ENCODE measurements at places on chromosomes 5 and 9.

- DNase-seq: peak; percentile 60
Observed at GRCh38 chr9:114291064-114291474, 31.8 kb upstream of the ORM1 start.

DNA sequence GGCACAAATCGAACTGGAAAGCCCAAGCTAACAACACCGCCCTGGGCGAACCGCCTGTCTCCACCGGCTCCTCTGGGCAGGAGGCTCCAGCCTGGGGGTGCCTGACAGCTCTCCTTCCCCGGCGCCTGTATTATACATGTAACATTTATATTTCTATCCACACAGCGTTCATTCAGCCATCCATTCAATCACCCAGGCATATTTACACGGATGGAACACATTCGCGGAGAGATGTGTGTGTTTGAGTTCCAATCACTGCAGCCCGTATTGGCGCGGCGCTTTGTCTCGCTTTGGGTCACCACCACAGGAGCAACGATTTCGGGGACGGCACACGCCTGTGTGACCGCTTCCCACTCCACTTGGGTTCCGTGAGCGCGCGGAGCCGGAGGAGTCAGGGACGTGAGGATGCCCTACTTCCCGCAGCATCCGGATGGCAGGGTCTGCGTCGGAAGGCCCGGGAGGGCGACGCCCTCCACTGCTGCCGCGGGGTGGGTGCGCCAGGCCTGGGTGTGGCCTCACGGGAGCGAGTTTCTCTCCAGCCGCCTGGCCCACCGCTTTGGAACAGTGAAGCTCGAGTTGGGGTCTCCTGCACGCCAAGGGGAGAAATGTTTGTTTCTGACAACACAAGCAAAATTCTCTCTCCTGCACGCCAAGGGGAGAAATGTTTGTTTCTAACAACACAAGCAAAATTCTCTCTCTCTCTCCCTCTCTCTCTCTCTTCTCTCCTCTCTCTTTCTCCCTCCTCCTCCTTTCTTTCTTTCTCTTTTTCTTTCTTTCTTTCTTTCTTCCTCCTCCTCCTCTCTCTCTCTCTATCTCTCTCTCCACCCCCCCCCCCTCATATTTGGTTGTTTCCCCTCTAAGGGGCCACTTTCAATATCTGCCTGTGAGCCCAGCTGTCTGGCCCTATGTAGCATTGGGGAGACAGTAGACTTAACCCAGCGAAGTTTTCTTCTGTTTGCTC, 1.1 kb upstream of the SV2C start:
- DNase-seq: no peak

GRCh38 chr5:36946101-36946500, 69.5 kb downstream of the NIPBL start:
- DNase-seq: no peak

- no peak for DNase-seq
Observed at GRCh38 chr9:37174247-37174646, 53.9 kb downstream of the ZCCHC7 start.

DNA sequence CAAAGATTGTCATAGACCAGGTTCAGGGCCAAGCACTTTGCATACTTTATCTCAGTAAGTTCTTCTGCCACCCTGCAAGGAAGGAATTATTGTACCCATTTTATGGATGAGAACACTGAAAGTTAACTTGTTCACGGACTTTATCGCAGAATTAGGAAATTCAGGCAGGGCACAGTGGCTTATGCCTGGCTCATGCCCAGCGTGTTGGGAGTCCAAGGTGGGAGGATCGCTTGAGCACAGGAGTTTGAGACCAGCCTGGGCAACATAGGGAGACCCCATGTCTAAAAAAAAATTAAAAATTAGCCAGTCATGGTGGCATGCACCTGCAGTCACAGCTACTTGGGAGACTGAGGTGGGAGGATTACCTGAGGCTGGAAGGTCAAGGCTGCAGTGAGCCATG, 72.4 kb downstream of the MFAP3 start:
- DNase-seq: no peak

- no peak for DNase-seq
Observed at GRCh38 chr9:120443489-120443888, 136.5 kb downstream of the CDK5RAP2 start.

DNA sequence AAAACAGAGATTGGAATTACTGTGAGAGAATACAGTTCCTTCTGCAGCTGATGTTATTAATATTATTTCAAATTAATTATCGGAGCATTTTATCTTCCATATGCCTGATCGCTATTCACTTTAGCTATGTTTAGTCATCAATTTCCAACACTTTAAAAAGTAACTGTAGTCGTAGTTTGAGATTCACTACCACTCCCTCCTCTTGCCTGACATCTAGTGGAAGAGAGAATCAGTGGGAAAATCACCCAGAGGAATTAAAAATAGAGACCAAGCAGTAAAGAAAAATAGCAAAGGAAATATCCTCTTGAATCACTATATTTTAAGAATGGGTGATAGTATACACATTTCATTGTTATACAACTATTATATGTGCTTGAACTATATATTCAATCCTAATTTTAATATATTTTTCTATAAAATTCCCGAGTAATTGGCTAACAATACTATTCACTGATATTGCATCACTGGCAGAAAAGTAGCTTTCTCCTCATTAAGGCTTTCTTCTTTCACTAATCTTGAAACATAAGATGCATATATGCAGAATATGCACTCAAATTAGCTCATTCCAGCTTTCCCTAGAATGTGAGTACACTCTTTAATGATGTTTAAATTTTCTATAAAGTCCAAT, 708.7 kb downstream of the CDH9 start:
- no peak for DNase-seq

GRCh38 chr5:108093186-108093585, 288.7 kb downstream of the FBXL17 start:
- no peak for DNase-seq

DNA sequence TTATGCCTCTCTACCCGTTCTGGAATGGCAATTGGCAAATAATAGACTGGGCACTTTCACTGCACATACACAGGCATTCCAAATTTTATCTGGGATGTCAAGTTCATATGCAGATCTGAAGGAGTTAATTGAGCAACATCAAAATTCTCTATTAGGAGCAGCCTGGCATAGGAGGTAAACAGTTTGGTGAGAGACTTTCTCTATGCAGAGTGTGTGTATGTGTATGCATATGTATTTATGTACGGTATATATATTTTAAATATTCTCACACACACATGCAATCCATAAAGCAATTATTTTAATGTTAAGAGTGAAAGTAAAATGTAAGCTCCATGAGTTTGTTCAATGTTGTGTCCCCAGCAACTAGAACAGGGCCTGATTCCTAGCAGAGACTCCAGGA, 517.8 kb downstream of the CTNND2 start:
- no peak for DNase-seq

- no peak for DNase-seq
Observed at GRCh38 chr5:29069104-29069402, 2030.7 kb upstream of the CDH9 start.

DNA sequence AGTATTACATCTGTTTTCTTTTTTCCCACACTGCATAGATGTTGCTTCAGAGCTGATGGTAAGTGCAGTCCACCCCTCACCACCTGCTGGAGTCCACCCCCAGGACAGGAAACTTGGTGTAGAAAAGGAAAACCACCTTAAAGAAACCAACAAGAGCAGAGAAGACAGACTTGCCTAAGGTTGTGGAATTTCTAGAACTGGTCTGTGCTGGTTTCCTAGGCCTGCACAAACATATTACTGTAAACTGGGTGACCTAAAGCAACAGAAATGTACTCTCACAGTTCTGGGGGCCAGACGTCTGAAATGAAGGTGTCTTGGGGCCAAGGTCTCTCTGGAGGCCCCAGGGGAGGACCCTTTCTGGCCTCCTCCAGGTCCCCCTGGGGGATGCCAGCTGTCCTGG, 293.4 kb upstream of the IRX1 start:
- DNase-seq: no peak

DNA sequence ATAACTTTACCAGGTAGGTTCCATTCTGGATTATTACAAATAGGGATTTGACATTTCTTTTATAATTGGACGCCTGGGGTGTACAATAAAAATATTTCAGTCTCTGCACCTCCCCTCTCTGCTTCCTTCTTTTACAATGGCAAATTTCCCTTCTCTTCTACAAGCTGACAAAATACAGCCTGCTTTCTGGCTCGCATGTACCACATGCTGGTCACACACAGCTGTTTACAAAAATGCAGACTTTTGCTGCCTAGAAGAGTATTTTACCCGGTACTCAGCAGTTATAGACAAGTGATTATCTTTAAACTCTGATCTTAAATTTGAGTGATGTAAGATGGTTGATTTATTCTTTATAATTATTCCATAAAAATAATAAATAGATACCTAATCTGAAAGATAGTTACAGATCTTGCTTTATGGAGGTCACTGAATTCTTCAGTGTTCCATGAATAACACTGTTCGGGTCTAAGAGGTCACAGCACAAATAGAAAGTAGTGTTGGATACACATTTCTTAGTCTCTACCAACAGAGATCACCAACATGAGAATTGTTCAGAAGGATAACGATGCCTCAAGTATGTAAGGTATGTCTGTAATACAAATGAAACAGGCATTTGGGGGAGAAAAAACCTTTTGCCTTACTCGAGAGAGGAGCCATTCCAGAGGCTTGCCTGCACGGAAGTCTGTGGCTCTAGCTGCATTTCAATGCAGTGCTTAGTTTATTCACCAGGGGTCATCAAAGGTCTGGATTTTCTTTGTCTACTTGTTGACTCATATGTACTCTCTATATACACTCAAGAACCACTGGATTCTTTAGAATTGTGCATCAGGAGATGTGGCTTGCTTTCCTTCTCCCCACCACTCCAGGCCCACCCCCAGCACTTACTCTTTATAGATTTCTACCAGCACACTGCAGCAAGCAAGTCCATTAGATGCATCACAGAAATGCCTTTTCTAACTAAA, 206.6 kb upstream of the RFX3 start:
- DNase-seq: peak; percentile 65

- DNase-seq: no peak
Observed at GRCh38 chr5:127031863-127032232, 1.5 kb upstream of the MARCHF3 start.

DNA sequence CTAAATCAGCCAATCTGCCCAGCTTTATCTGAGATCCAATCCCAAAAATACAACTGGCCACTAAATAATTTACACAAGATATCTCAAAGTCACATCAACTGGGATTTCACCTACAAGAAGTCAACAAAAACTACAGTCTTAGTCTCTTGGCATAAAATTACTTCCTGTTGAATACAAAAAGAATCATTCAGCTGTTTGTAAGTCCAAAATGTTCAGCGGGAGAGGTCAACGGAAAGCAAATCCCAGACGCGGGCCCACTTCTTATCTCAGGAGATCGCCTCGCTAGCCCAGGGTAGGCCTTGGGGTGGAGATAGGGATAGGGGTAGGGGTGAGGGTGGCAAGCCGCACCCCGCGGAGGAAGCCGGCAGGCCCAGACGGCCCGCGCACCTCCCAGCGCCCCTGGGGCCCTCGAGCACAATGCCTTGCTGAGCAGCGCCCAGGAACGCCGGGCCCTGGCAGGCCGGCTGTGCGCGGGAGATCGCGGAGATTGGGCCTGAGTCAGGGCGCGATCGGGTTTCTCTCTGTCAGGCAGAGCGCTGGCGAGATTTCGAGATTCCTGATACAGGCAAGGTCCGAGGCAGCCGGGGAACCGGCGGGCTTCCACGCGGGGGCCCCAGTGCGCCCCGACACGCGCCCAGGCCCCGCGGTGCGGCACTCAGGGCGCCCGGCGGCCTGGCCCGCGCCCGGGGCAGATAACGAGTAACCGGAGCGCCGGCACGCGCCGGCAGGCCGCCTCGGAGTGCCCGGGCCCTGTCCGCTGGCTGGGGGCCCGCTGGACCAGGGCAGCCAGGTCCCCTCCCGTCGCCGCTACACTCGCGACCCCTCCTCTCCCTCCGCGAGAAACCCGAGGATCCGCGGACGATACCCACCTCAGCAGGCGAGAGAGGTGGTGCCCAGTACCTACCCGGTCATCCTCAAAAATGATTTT, 601 bp downstream of the HINT1 start:
- peak; percentile 52 for DNase-seq

DNA sequence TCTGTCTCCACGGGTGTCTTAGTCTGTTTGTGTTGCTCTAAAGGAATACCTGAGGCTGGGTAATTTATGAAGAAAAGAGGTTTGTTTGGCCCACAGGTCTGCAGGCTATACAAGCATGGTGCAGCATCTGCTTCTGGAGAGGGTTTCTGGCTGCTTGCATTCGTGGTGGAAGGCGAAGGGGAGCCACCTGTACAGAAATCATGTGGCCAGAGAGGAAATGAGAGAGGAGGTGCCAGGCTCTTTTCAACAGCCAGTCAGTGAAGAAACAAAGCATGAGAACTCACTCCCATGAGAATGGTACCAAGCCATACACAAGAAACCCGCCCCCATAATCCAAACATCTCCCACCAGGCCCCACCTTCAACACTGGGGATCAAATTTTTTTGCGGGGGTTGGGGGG, 53.4 kb downstream of the PFDN1 start:
- no peak for DNase-seq

DNA sequence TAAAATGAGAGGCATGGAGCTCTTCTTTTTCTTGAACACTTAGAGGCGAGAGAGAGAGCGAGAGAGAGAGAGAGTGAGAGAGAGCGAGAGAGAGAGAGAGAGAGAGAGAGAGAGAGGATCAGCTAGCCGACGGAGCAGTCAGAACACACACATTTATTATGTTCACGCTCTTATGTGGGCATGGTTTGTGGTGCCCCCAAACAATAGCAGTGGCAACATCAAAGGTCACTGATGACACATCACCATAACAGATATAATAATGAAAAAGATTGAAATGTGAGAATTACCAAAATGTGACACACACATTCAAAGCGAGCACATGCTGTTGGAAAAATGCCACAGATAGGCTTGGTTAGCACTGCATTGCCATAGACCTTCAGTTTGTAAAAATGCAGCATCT, 116.1 kb downstream of the KDM4C start:
- no peak for DNase-seq

GRCh38 chr5:1282131-1282992, 12.5 kb downstream of the TERT start:
- DNase-seq: no peak

DNA sequence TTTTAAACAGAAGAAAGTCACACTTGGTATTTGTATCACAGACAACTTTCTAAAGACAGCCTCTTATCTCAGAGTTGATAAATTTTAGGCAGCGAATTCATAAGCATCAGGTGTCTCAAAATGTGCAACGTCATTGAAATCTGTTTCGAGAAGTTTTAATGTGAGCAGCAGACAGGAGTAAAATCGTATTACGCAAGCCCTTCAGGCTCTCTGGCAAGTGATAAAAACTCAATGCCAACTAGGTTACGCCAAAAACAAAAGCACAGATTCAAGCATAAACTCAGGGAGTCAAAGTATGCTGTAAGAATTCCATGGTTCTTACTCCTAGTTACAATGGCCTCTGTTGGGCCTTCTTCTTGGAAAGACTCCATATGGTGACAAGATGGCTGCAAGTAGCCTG, 244.7 kb downstream of the SEMA5A start:
- no peak for DNase-seq

GRCh38 chr9:129419382-129419899, 201.5 kb downstream of the C9orf50 start:
- DNase-seq: no peak

- no peak for DNase-seq
Observed at GRCh38 chr9:135456436-135457104, 23.0 kb upstream of the PPP1R26 start.

DNA sequence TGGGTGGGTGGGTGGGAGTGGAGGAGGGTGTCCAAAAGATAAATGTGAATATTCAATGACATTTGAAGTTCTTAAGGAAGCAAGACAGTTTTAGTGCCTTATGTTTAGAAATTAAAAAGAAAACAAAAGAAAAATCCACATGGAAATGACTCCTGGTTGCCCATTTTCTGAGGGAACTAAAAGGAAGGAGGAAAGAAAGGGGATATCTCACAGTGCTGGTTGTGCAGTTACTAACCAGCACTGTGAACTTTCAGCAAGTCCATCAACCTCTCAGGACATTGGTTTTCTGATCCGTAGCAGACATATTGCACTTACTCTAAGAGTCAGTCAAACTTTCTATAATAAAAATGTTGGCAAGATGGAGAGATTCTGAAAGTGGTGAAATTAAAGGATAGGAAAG, 431.0 kb upstream of the CLINT1 start:
- no peak for DNase-seq
